ENCODE measurements at places on chromosomes 2 and 18. TPM values are rescaled to one million over a fixed set of nuclear protein-coding genes. Genes with fewer than 3 reads are reported as not detected.

Gene KCNG2
- 0.17 TPM for total RNA-seq

GRCh38 chr2:151649966-151650365, 84.3 kb downstream of the NEB start:
- DNase-seq, result no peak

DNA sequence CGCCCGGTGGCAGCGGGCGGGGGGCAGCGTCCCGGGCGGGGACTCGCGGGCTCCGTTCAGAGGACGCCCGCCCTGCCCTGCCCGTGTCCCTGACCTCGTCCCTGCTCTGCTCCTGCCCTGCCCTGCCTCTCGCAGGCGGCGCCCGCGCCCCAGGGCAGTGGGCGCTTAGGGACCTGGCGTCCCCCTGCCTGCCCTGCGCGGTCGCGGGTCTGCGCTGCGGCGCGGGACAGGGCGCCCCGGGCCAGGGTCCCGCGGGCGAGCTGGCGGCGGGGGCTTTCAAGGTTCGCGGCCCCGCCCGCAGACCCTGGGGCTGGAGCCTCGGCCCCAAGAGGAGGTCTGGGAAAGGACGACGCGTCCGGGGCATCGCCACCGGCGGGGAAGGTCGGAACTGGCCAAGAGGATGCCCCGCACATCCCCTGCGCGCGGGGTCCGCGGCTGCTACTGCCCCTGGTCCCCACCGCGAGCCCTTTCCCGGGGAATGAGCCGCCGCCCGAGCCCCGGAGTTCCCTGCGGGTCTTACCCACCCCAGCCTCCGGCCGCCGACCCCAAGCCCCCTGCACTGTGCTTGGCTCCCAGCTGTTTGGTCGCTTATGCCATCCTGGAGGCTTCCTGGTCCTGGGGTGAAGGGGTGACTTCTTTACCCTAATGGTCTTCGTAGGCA, 679 bp downstream of the RNF144A start:
- peak; percentile 91 for DNase-seq

- no peak for DNase-seq
Measured at GRCh38 chr2:170310876-170311502, 133.0 kb downstream of the MYO3B start.

GRCh38 chr2:5959836-5960820, 267.9 kb downstream of the SOX11 start:
- no peak for DNase-seq
